Activated B cell treated with CpG ODN at 0.5 μM for 24 hours (primary cell): ENCODE measurements at places on chromosomes 12 and 14. TPM values are rescaled to one million over a fixed set of nuclear protein-coding genes. Genes with fewer than 3 reads are reported as not detected.
A peak's percentile ranks its signal among the peaks of the same experiment; 100 is the strongest.

RNF212B gene
- total RNA-seq = not detected in 2 replicates

GRCh38 chr14:73722581-73722980 is 8.4 kb upstream of the PNMA1 start:
- DNase-seq = no peak

GRCh38 chr12:130166306-130166705 is 4.0 kb downstream of the FZD10 start:
- no peak for DNase-seq

GRCh38 chr12:843609-844008 is 91.2 kb downstream of the WNK1 start:
- DNase-seq = no peak

- peak; percentile 76 for DNase-seq
Measured at GRCh38 chr12:57904848-57905811, 36.2 kb upstream of the ATP23 start.

AVPR1A gene
- total RNA-seq = not detected in 2 replicates

GRCh38 chr14:69449216-69449615 is 35.3 kb upstream of the PLEKHD1 start:
- DNase-seq = no peak

DNA sequence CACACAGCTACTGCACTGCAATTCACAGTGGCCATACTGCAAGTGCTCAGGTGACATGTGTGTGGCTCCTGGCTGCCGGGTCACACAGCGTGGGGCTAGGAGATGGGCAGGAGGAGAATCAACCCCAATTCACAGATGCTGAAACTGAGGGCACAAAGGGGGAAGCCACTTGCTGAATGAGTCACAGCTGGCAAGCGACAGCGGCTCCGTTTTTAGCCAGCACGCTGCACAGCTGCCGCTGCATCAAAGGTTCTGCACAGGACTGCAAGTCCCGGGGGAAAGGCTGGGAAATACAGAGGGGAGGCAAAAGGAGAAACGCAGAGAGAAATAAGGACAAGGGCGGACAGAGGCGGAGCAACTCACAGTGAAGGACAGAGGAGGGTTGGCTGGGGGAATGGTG is 57.9 kb downstream of the KDM2B start:
- DNase-seq = no peak

CYP46A1 gene
- 0.07 TPM in 1 of 2 replicates, not detected in the other for total RNA-seq

DNA sequence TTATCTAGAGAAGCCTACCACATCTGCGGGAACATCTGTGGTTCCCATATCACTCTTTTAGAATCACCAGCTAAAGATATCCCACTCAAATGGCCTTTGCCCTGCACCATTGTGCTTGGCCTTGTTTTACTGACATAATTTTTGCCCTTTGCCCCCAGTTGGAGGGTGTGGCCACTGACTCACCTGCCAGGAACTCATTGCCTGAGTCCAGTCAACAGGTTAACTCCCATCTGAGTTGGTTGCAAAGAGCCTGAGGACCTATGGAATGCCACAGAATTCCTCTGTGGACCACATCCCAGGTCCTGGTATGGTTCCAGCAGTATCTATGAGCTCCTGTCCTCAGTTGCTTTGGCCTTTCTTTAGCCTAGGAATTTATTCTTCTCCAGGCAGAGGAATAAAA is 55.7 kb upstream of the PTGR2 start:
- DNase-seq = no peak
